ENCODE measurements at places on chromosomes 7 and 10.

DNA sequence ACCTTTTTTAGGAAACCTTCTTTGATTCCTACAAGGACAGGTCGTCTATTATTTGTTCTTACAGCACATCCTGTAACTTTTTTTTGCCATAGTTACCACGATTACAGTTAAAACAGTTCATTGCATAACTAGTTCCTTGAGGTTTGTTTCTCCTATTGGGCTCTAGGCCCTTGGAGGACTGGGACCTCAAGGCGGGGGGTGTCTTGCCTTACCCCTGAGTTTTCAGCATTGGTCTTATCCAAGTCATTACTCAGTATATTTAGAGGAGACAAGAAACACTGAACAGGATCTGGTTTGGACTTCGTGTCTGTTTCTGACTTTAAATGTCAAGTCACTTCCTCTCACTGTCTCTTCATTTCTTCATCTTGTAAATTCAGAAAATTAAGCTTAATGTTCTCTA lies 369.8 kb downstream of the SDK1 start:
- no peak for DNase-seq

DNA sequence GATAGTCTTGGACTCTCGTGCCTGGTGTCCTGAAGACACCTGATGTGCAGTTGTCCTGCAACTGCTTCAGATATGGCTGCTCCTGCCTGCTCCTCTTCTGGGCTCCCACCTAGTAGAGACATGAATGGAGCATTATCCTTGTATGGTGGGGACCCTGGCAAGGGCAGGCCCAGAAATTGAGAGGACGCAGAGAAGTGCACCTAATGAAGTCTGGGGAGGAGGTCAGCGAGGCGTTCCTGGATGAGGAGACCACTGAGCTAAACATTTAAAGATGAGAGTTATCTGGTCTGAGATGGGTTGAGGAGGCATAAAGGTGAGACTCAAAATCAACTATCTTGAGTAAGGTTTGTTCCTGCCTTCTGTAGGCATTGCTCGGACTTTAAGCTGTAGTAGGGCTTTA lies 66.3 kb downstream of the WDFY4 start:
- DNase-seq = no peak

GRCh38 chr10:11098666-11099065 lies 81.0 kb downstream of the CELF2 start:
- DNase-seq = no peak

- no peak for DNase-seq
Measured at GRCh38 chr7:94530109-94530508, 20.5 kb downstream of the CASD1 start.

DNA sequence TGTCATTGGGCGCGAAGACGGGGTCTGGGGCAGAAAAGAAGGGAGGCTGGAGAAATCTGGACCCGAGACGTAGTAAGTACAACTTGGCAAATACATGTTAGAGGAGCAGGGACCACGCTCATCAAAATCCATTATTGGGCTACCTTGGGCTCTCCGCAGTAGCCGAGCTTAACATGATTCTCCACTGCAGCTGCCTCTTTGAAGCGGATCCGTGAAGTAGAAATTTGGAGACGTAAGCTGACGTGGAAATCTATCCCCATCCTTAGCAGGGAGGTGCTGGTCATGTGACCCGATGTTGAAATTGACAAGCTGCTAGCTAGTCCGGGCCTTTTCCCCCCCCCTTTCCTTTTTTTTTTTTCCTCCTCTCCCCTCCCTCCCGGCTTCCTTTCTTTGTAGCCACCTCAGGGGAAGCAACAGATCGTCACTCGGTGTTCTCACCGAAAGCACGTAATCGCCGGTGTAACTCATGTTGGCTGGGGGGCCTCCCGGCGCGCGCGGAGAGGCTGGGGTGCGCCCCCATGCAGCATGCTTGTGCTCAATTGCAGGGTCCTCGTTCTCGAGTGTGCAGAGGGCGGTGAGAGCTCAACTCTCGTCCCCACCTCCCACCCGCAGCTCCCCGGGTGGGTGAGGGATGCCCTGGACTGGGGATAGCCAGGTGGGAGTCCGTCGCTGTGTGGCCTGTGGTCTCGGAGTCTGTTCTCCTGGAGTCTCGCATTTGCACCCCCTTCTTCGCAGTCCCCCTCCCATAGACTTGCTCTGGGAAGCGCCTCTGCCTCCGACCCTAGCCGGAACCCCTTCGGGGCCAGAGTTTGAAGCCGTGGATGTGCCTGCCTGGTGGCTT lies at the start of gene HOXA11:
TSS of gene HOXA11 (minus strand) at position 220 of the 841 bp plus-strand sequence. CDS start at position 132, 88 bp downstream.
- peak; percentile 87 for DNase-seq

- peak; percentile 72 for DNase-seq
Measured at GRCh38 chr7:4707980-4708411, 25.9 kb downstream of the FOXK1 start.

GRCh38 chr10:130739016-130739756 lies 572.3 kb downstream of the TCERG1L start:
- no peak for DNase-seq

DNA sequence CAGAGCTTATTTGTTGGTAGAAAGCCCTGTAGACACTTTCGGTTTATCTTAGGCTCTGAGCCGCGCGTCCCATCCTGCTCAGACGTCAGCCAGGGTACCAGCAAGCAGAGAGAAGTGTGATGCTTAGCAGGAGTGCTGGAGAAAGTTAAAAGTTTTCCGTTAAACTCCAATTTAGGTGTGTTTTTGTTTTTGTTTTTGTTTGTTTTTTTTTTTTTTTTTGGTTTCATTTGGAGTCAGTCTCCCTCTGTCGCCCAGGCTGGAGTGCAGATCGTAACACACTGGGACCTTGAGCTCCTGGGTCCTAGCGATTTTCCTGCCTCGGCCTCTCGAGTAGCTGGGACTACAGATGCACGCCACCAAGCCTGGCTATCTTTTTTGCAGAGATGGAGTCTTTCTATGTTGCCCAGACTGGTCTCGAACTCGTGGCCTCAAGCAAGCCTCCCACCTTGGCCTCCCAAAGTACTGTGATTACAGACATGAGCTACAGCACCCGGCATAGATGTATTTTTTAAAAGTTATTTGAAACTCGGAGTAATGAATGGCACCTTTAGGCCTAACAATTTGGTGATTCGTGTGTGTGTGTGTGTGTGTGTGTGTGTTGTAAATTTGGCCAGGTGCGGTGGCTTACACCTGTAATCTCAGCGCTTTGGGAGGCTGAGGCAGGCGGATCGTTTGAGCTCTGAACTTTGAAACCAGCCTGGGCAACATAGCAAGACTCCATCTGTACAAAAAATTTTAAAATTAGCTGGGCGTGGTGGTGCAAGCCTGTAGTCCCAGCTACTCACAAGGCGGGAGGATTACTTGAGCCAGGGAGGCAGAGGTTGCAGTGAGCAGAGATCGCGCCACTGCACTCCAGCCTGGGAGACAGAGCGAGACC lies 1.3 kb upstream of the HIP1 start:
- DNase-seq = peak; percentile 58

DNA sequence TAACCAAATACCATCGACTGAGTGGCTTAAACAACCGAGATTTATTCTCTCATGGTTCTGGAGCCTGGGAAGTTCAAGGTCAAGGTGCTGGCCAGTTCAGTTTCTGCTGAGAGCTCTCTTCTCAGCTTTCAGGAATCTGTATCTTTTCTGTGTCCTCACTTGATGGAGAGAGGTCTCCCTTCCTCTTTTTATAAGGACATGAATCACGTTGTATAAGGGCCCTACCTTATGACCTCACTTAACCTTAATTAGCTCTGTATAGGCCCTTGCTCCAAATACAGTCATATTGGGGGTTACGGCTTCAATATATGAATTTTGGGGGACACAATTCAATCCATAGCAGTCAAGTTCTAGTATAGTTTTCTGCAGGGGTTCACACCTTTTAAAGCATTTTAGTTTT lies 135.2 kb upstream of the ADO start:
- no peak for DNase-seq

GRCh38 chr10:128386816-128387604 lies 260.8 kb upstream of the MKI67 start:
- DNase-seq = no peak

DNA sequence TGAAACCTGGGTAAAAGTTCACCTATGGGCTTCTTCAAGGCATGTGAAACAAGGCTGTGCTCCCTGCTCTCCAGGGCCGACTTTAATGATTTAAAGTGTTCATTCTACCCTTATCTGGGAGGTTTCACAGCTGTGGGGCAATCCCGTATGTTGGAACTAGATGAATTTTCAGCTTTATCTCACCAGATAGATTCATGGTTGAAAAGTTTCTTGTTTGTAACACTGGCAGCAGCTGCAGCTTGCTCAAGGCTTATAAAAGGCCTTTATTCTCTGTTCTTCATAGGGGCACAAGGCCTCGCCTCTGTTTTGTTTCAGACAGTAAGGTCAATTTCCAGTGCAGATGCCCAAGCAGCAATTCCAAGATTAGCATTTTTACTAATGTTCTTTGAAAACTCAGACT lies 70.4 kb upstream of the DNAJB12 start:
- DNase-seq = peak; percentile 24

GRCh38 chr10:60374836-60375235 lies 14.8 kb downstream of the ANK3 start:
- no peak for DNase-seq

Data from HAP-1 (cell line).